ENCODE measurements at places on chromosomes 6 and 20.
A peak's percentile ranks its signal among the peaks of the same experiment; 100 is the strongest.

DNA sequence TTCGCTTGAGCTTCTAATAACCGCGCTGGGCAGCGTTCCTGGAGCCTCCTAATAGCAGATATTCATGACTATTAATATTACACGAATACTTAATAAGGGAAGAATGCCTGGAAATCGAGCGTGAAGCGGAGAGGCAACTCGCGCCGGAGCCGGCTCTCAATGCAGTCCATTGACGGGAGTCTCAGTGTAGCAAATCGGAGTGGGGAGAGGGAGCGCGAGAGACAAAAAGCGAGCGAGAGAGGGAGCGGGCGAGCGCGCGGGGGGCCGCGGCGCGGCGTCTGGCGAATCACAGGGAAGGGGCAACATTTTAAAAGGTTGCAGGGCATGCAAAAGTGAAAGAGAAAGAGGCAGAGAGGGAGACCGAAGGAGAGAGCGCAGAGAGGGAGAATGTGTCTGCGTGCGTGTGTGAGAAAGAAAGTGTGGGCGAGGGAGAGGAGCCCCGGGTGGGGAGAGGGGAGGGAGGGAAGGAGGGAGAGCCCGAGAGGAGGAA is 2.9 kb downstream of the TFAP2A start:
- peak; percentile 75 for DNase-seq

- no peak for DNase-seq
These were observed 5.4 kb upstream of the MYMX start for GRCh38 chr6:44211284-44211683.

DNA sequence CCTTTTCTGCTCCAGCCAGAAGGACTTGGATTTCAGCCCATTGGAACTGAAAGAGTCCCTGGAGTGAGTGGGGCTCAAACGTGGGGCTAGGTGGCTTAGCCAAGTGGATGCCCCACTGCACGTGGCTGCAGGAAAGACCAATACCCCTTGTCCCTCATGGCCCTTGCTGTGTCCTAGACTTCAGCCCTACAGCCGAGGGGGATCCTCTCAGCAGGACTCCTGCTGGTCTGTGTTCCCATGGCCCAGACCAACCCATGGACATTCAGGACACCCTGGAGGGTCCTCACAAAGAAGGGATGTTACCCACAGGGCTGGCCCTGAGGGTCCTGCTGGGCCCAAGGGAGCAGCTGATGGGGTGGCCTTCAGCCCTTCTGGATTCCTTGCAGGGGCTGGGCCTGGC is 30.0 kb upstream of the PHACTR3 start:
- no peak for DNase-seq

DNA sequence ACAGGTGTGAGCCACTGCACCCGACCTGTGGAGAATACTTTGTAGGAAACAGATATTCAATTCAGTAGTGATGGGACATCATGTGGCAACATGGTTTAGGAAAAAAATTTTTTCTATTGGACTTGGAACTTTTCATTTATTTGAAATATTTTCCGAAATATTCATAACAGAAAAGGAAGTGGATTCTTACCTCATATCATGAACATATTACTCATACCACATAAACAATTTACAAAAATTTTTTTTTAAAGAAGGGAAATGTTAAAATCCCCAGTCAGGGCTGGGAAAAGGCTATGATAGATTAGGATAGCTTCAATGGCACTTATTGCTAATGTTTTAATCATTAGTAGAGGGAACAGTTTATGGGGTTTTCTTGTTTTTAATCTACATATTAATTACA is 6.8 kb upstream of the ALDH8A1 start:
- DNase-seq = no peak

DNA sequence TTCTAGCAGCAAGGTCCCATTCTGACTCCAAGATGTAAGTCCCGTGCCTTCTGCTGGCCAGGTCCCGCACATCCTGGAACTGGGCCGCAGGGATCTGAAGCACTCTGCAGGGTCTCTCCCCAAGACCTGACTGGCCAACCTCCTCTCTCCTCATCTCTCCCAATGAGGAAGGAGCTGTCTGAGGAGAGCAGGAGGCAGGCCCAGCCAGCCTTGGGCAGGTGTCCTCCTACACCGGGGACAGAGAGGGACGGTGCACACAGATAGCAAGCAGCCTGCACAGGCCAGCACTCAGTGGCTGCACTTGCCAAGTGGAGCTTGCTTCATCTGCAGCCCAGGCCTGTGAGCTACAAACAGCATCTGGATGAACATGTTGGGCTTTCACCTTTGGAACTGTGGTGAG is 76.8 kb upstream of the CD93 start:
- no peak for DNase-seq

GRCh38 chr6:116287689-116288282 is 8.1 kb upstream of the TSPYL1 start:
- no peak for DNase-seq

DNA sequence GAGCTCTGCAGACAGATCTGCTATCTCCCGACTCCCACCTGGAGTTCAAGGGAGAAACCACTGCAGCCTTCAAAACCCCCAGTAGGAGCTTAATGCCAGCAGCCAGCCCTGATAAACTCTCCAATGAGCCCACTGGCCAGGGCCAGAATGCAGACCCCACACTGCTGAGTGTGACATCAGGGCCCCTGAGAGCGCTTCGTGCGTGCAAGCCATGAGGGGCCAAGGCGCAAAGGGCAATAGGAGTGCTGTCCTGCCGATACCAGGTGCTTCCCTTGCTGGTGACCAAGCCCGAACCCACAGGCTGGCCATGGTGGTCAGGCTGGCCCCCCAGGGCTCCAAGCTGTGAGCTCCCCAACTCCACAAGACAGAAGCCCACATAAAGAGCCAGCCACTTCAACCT is 33.2 kb upstream of the CST7 start:
- DNase-seq = no peak

DNA sequence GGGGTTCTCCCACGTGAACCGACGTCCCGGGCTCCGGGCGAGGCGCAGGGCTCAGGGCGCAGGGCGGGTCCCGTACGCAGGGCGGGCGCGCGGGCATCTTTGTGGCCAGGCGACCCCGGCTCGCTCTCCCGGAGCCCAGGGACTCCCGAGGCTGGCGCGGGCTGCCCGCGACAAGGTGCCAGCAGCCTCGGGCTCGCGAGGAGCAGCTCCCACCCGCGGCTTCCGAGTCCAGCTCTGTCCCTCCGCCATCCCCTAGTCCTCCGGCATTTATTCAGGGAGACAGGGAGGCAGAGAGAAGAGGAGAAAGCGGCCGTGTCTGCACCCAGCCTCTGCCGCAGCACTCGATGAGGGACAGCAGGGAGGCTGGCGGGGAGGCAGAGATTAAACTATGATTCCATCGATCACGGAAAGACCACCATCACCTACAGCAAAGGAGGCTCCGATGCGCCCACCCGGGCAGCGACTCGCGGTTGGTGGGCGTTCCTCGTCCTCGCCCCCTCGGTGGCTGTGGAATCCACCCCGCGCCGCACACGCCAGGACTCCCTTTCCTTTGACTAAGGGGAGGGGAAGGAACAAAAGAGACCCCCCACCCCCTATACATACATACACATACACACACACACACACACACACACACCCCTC is 1.1 kb downstream of the RGS17 start:
- DNase-seq = no peak

- DNase-seq = no peak
These were observed 14.9 kb upstream of the ZFAND3 start for GRCh38 chr6:37804586-37804985.

DNA sequence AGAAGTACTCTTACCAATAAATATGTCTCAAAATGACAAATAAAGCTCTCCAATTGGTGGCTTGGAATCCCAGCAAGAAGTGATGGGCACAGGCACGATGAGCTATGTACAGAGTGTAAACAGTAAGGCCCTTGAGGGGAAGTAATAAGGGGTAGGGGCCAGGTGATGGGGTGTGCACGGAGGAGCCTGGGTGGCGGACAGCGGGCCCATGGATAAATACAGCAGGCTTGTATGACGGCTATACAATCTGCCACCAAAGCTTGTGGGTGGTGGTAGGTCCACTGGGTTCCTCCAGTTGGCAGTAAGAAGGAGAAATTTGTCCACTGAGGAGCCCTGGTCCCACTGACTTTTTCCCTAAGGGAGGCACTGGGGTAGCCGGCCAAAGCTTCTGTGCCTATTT is 205.4 kb upstream of the RNF24 start:
- DNase-seq = no peak

DNA sequence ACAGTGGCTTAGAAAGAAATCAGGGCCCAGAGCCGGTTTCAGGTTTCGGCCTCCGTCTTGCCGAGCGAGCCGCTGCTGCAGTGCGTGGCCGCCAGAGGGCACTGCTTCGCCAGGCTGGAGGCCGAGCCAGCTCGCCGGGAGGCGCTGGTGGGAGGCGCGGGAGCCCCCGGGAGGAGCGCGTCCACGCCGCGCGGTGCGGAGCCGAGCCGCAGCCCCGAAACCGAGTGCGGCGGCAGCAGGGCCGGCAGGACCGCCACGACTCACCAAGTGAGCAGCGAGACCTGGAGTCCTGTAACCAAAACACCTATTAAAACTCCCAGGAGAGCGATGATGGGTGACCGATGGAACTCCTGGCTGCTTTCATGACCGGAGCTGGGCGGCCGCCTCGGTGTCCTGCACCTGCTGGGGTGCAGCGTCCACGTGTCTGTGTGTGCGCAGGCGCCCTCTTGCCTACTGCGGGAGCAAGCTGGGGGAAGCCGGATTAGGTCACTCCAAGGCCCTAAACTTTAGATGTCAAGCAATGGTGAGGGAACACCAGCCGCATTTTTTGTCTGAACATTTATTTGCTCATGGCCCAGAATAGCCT is 186.9 kb upstream of the UST start:
- DNase-seq = peak; percentile 88

DNA sequence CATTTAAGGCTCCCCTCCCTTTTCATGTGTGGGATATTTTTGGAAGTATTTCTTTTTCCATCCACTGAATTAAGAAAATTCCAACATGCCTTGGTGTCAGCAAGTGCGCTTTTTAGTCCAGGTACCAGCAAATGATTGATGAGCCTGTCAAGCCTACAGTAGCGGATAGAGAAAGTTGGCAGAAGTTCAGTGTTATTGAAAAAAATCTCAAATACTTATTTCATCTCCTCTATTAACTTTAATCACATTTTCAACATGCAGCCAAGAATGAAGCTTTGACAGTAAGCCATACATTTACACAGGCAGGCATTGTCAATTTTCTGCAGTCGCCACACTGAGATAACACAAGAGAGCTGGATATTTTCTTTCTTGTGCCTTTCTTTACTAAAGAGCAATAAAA is 50.4 kb downstream of the BLOC1S5 start:
- no peak for DNase-seq

GRCh38 chr20:48620507-48621375 is 207.1 kb downstream of the PREX1 start:
- DNase-seq = peak; percentile 89

GRCh38 chr6:115323001-115323400 is 737.7 kb downstream of the FRK start:
- DNase-seq = no peak

- DNase-seq = no peak
These were observed 70.6 kb downstream of the ZNF292 start for GRCh38 chr6:87225937-87226336.

GRCh38 chr6:113381232-113381631 is 475.9 kb upstream of the MARCKS start:
- no peak for DNase-seq

DNA sequence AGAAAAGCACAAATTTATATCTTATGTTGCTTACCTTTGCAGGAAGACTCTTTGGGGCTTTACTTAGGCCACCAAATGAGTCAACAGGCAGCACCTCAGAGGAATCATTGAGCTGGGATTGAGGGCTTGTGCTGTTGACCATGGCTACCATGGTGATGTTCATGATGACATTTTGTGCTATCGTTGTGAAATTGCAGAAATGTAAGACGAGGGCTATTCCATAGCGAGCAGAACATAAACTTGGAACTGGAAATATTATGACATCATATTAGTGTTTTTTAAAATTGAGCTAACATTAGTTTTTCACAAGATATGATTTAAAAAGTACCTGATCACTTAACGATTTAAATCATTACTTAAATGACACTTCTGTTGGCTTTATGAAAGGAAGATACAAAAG is 11.8 kb downstream of the SLC17A3 start:
- no peak for DNase-seq

- DNase-seq = no peak
These were observed 236.6 kb downstream of the SLC24A3 start for GRCh38 chr20:19449051-19449450.

- DNase-seq = no peak
These were observed 12.9 kb upstream of the NT5E start for GRCh38 chr6:85436939-85437495.

All from activated CD8-positive, alpha-beta memory T cell treated with anti-CD3 and anti-CD28 coated beads for 24 hours (primary cell).